ENCODE measurements at places on chromosomes 1 and 21.

- peak; percentile 29 for DNase-seq
These were observed 4.3 kb downstream of the ADAMTS1 start for GRCh38 chr21:26840912-26841311.

GRCh38 chr1:151267760-151268159, 13.2 kb downstream of the PSMD4 start:
- no peak for DNase-seq

- DNase-seq, result no peak
These were observed 26.2 kb upstream of the PDC start for GRCh38 chr1:186487163-186487562.

GRCh38 chr1:6923955-6924881, 139.0 kb downstream of the CAMTA1 start:
- no peak for DNase-seq

DNA sequence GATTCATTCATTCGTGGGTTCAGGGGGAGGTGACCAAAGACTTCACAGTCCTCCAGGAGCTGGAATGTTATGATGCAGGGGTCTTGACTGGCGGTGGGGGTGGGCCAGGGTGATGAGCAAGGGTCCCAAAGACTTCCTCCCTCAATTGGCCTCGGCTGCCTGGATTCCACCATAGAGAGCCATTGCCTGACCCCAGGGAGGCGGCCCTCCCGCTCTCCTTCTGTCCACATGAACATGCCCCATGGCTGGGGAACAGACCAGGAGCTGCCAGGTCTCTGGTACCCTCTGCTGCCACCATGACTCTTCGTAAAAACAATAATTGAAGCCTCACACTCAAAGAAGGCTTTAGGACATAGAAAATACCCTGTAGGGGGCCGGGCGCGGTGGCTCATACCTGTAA, 102.5 kb upstream of the CASZ1 start:
- DNase-seq, result no peak

DNA sequence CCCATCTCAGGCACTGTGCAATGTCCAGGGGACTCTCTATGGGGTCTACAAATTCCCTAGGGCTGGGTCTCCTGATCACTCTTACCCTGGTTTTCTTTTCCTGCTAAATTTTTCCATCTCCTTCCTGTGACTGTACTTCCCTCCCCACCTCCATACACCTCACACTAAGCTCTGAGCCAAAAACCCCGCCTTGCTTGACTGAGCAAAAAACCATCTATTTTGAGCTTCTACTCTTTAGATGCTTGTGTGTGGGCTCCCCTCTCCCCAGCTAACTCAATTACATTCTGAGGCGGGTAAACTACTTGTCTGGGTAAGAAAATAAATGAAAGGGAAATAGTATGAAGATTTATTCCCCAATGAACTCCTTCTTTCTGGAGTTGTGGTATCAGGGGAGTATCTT, 187.9 kb downstream of the PTPRU start:
- DNase-seq, result peak; percentile 6

GRCh38 chr1:96845464-96845863, 123.9 kb downstream of the PTBP2 start:
- DNase-seq, result no peak

GRCh38 chr1:81921344-81921743, 120.6 kb downstream of the ADGRL2 start:
- DNase-seq, result no peak

DNA sequence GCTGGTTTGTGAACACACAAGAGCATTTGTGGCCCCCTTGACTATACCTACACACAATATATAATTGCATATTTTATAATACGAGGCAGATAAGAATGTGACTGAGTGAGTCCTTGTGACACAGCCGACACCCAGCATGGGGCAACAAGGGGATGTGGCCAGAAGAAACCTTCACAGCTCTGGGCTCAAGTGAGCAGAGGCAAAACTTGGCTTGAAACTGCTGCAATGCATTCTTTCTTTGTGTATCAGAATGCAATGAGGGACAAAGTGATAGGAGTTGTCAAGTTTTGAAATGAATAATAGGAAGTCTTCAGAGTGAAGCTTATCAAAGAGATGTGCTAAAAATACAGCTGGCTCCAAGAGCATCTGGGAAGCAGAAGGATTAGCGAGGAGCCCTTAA, 124.0 kb upstream of the C8B start:
- no peak for DNase-seq

GRCh38 chr1:215484171-215484939, 82.7 kb upstream of the KCTD3 start:
- DNase-seq, result no peak

GRCh38 chr21:37164742-37165141, 91.7 kb downstream of the TTC3 start:
- no peak for DNase-seq

GRCh38 chr1:240619906-240620621, 8.1 kb upstream of the GREM2 start:
- no peak for DNase-seq

GRCh38 chr1:157932069-157932468, 61.4 kb upstream of the KIRREL1 start:
- DNase-seq, result no peak

GRCh38 chr1:244598611-244599010, 54.3 kb upstream of the DESI2 start:
- no peak for DNase-seq

- no peak for DNase-seq
These were observed 33.7 kb upstream of the VASH2 start for GRCh38 chr1:212916481-212917133.

- no peak for DNase-seq
These were observed 117.7 kb downstream of the NPHP4 start for GRCh38 chr1:5874416-5875110.

DNA sequence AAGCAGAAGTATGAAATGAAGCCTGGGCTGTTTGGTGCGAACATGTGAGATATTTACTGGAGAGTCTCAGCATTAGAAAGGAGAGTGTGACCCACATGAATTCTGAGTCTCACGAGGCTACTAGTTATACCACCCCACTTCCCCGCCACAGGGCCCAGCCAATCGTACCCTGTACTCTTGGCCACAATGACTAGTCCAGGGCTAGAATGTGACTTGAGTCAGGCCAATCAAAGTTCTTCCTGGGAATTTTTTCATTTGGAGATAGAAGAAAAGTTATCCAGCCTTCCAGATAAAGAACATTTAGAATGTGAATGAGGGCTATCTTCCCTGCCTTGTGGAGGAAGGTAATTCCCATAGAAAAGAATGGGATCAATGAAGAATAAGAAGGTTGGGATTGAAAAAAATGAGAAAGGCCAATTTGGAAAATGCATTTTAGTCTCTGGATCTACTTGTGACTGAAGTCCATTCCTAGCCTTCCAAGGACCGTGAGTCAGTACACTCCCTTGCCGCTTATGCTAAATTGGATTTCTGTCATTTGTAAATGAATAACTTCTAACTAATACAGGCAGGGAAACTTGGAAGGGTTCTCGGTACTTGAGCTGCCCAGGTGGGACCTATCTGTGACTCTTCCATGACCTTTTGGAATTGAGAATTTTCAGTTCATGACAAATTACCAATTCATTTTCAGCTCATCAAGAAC, 12.3 kb upstream of the RIMKLA start:
- no peak for DNase-seq

GRCh38 chr1:42684139-42684538, 1.9 kb downstream of the YBX1 start:
- DNase-seq, result no peak

All from amygdala (tissue), 56 donors.